ENCODE measurements at places on chromosomes 5 and 9.
A peak's percentile ranks its signal among the peaks of the same experiment; 100 is the strongest.

DNA sequence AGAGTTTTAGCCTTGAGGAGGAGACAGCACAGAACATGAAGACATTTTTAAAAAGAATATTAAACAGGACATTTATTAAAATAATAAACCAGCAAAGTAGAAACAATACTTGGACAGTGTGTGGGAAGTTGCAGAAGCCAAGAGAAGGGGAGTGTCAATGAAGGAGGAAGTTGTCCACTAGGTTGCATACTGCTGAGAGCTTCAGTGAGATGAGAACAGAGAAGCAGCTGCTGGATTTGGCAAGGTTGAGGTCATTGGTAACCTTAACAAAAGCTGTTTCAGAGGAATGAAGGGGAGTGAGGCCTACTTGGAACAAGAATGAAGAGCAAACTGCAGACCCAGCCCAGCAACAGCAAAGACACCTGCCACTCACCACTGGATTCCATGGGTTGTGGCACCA, 11.4 kb downstream of the BHMT start:
- no peak for DNase-seq

DNA sequence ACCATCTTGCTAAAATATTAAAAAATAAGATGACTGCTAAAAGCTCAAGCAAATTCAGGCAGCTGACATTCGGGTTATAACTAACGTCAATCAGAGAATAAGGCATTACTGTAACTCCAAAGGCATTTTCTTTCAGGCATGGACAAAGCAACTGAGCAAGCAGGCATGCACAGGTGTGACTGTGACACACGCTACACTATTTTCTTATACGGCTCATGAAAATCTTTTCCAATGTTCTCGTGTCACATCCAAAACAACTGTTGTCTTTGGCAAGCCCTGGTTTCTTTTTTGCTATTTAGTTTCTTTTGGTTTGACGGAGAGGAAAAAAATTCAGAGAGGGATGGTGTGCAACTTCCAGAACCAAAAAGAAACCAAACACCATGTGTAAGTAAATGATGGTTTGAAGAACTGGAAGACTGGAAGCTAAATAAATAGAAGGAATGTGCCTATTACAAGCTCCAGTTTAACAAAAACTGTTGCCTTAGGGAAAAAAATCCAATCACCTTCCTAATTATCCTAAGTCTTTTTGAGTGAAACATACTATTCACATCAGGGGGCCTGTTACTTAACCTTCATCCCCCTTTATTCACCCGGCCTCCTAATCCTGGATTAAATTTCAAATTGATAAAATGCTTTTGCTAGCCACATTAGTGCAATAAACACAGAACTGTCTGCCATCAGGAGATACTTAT, 277.6 kb downstream of the PSAT1 start:
- DNase-seq = peak; percentile 44

DNA sequence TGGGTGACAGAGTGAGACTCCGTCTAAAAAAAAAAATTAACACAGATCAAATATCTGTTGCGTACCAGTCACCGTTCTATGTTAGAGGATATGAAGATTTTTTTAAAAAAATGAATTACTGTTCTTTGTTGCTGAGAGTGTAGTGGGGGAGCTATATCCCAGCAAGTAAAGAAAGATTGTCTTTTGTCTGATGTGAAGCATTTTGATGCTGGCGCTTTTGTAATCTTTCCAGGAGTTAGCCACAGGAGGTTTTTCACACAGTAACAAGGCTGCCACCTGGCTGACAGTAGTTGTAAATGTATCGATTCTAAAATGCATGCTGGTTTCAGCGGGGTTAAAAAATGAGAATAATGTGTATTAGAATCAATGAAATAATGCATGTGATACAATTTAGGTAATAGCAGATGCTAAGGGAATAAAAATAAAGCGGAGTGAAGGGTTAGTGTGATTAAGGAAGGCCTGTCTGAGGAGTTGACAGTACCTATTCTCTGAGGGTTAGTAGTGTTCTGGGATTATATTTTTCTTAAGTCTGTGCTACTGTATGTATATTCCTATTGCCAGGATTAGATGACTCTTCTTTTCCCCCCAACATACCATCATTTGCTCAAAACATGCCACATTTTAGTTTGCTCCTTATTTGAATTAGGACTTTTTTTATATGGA, 3.4 kb downstream of the LMNB1 start:
- peak; percentile 36 for DNase-seq

DNA sequence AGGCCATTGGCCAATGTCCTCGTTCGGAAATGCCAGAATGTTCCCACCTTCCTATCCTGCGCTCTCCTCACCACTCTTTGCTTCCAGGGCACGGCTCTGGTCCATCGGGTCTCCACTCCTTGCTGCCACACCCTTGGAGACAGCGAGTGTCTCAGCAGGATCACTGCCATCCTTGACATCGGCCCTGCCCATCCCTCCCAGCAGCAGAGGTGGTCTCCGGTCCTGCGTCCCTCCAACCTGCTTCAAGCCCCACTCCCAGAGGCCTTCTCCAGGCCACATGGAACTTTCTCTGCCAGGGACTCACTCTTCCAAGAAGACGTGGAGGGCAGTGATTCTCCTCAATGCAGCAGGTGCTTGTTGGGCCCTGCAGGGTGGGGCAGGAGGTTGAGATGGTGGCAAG, 42.7 kb downstream of the IRX2 start:
- DNase-seq = no peak

- no peak for DNase-seq
Measured at GRCh38 chr5:134103397-134103796, 11.1 kb upstream of the TCF7 start.

DNA sequence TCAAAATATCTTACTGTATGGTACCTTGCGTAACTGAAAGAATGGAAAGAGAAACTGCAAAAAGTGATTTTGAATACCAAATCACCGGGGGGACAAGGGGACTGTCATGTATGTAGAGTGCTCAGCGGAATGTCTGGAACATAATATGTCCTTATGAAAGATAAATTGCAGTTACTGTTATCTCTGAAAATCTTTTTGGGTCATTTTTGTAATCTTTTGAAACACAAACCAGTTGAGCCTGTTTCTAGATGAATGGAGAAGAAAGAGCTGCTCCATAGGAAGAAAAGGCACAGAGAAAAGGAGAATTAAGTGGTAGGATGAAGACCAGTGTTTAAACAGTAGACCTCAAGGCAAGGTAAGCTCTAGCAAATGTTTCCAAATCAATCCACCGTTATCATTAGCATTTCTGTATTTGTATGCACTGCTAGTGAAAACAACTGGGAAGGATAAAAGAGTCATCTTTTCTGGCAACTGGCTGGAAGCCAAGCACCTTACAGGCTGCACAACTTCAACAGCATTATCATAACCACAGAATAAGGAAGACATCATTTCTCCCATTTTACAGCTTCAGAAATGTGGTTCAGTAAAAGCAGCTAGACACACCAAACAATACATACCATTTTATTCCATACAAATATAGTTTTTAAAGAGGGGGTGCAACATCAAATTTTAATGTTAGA, 158.5 kb downstream of the TRPM3 start:
- DNase-seq = no peak

GRCh38 chr9:78167356-78167755, 68.5 kb upstream of the CEP78 start:
- peak; percentile 65 for DNase-seq

DNA sequence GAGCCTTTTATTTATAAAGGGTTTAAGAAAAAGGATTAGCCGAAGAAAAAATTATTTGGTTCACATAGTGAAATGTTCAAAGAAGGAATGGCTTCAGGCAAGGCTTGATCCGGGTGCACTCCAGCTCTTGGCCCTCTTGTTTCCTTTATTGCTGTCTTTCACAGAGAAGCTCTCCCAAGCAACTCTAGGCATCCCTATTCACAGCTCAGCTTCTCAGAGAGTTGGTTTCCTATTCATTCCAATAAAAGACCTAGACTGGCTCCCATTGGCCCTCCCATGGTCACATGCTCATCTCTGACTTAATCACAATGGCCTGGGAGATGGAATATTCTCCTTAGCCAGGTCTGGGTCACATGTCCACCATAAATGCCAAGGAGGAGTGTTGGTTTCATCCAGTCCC, 9.4 kb upstream of the FGFR4 start:
- DNase-seq = no peak

DNA sequence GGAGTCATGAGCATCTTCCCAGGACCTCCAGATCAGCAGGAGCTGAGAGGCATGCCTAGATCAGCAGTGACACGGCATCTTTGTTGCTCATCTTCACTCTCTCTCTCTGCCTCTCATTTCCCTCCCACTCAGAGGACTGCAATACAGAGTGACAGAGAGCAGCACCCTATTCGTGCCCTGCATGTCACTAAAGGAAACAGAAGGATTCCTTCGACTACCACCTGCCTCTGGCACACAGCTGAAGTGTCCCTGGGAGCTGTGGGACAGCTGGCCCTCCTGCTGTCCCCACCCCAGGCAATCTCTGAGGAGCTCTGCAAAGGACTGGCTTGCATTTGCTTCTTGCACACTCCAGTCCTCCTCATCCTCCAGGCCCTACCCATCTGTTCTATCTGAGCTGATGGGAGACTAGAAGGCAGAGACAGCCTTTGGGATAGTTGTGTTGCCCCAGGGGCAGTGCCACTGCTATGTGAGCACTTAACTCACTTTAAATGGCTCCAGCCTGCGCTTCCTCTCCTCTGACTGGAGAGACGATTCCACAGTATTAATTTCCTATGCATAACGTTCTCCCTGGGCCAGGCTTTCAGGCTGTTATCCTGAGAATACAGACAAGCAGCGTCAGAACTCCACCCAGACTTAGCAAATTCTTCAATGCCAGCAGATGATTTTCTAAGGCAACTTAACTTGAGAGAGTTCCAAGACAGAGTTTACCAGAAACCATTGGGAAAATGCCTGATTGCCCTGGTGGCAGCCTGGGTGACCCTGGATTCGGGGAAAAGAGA, 167.6 kb upstream of the MAP1B start:
- DNase-seq = no peak

DNA sequence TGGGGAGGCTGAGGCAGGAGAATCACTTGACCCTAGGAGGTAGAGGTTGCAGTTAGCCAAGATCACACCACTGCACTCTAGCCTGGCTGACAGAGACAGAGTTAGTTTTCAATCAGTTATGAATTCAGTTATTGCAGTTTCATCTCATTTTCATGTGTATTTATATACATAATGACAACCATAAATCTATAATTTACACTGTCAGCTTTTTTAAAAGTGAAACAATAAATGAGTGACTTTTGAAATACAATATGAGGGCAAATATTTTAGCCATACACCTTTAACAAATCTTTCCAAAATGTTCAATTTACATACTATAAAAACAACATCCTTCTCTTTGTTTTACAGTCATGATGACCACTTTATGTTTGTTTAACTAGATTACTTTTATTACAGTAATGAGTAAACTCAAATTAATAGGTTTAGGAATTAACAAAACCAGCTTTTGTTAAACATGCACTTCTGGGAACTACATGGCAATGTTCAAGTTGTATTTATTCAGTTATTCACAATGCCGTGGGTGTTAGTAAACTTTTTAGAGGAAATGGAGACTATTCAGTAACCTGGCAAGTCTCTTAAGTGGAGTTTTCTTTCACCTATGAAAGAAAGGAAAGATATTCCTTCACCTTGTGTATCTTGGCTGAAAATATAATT, 12.7 kb downstream of the TYRP1 start:
- DNase-seq = no peak

GRCh38 chr5:123690821-123691220, 178.8 kb downstream of the CSNK1G3 start:
- no peak for DNase-seq

- DNase-seq = no peak
Measured at GRCh38 chr9:78595200-78595945, 298.4 kb downstream of the PSAT1 start.

- DNase-seq = no peak
Measured at GRCh38 chr9:113794721-113795120, 81.4 kb upstream of the ZNF618 start.

DNA sequence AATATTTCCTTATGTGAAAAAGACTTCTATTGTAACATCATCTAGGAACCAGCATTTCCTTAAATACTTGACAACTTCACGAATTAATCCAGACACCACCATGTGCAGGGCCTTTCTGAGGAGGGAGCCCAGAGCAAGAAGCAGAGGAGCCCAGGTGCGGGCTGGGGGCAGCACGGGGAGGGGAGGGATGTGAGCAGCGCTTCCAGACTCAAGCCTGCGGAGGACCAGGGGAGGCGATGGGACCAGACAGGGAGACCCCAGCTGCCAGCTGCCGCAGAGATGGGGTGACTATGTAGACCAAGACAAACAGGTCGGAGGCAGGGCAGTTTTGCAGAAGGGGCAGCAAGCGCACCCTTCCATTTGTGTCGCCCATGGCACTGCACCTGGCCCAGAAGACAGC, 596.1 kb downstream of the IRX1 start:
- no peak for DNase-seq

GRCh38 chr5:114859438-114859735, 310.3 kb downstream of the TRIM36 start:
- no peak for DNase-seq

Data from kidney (tissue), 22 donors.